ENCODE measurements at places on chromosomes 11 and 22.

DNA sequence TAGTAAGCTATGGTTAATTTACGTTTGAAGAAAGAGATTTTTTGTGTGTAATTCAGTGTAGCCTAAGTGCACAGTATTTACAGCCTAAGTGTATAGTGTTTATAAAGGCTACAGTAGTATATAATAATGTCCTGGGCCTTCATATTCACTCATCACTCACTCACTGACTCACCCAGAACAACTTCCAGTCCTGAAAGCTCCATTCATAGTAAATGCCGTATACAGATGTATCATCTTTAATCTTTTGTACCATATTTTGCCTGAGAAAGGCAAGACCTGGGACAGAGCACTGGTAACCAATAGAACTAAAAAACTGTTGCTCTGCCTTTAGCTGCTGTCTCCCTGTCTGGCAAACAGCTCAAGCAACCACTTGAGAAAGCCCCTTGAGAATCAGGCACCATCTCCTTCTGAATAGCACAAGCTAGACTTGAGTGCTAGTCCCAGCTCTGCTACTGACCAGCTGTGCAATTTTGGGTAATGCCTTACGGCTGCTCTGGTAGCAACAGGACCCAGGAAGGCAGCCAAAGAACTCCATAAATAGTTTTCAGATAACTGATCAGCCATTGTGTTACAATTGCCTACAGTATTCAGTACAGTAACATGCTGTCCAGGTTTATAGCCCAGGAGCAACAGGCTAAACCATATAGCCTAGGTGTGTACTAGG lies 131.3 kb downstream of the KCNC1 start:
- DNase-seq: no peak

- no peak for DNase-seq
These were observed 378.7 kb downstream of the NTM start for GRCh38 chr11:131749101-131749500.

- no peak for DNase-seq
These were observed 12.7 kb downstream of the MYO18B start for GRCh38 chr22:25754527-25755202.

GRCh38 chr11:6911948-6912347 lies 8.9 kb upstream of the OR2D3 start:
- no peak for DNase-seq

GRCh38 chr11:124817036-124817435 lies 16.8 kb upstream of the MSANTD2 start:
- DNase-seq: no peak

DNA sequence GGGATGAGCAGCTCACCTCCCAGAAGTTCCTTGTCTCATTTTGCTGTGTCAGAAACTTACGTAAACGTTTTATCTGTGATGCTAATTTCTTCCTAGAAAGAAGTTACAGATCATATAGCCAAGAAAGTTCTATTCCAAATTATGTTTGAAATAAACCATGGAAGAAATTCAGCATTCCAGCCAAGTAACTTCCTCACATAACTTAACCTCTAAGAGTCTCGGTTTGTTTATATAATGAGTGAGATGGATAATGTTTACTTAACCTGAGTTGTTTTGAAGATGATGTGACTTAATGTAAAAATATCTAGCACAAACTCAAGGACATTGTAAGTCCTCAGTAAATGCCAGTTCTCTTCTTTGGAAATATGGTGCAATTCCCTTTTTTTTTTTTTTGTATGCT lies 8.9 kb upstream of the MUC15 start:
- no peak for DNase-seq

GRCh38 chr22:37563153-37564081 lies 3.1 kb downstream of the CDC42EP1 start:
- DNase-seq: no peak

GRCh38 chr11:27882066-27882697 lies 181.9 kb upstream of the BDNF start:
- DNase-seq: no peak

DNA sequence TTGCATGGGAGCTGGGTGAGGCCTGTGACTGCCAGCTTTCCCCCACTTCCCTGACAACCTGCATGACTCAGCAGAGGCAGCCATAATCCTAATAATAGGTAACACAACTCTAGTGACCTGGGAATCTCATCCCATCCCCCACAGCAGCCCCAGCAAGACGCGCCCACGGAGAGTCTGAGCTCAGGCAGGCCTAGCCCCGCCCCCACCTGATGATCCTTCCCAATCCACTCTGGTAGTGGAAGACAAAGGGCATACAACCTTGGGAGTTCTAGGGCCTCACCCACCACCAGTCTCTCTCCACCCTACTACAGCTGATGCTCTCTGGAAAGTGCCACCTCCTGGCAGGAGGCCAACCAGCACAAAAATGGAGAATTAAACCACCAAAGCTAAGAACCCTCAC lies 60.3 kb downstream of the CWF19L2 start:
- DNase-seq: no peak

GRCh38 chr11:66739983-66740382 lies 11.0 kb upstream of the SPTBN2 start:
- DNase-seq: no peak

DNA sequence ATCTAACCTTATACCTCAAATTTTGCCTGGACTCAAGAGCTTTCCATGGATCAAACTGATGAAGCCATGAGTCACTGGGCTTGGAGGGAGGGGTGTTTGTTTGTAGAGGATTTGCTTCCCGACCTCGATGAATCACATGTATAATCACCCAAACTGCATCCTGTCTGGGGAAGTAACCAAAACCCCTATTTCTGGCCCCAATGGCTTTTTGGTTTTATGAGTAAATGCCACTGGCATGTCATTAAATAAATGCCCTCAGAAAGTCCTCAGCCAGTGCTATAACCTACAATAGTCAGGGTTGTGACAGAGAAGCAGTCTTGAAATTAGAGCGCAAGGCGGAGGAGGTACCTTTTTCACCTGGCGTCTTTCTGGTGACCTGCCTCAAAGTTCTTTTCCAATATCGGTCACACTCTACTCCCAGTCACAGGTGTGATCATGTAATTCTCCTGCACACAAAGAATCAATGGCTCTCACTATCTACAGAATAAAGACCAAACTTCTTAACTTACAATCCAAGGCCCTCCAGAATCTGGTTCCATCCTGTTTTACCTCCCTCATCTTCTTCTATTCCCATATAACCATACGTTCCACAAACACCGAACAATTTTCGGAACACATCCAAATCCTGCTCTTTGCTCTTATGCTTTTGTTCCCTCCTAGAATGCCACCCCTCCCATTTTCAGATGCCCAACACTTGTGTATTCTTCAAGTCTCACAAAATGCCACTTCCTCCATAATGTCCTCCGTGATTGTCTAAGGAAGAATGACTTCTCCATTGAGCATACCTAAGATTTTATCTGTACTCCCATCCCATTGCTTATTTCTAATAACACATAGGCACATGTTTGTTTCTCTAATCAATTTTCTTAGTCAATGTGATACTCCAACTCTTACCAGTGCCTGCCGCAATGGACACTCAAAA lies 81.3 kb upstream of the BLID start:
- DNase-seq: no peak

DNA sequence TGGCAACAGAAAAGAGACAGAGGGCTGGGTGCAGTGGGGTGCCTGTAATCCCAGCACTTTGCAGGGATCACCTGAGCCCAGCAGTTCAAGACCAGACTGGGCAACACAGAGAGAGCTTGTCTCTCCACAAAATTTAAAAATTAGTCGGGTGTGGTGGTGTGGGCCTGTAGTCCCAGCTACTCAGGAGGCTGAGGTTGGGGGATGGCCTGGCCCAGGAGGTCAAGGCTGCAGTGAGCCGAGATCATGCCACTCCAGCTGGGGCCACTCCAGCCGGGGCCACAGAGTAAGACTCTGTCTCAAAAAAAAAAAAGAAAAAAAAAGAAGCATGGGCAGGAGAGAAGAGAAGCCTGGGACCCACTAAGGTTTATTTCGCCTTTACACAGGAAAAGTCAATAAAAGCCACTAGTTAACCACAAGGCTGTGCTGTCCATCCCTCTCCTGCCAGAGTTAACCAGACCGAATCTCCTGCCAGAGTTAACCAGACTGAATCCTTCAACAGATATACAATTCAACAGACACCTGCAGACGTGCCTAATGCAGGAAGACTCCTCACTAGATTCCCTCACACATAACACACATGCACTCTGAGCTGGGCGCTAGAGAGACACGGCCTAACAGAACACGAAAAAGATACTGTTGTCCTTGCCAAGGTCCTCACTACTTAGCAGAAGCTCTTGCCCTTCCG lies 29.8 kb downstream of the MICAL3 start:
- DNase-seq: no peak

DNA sequence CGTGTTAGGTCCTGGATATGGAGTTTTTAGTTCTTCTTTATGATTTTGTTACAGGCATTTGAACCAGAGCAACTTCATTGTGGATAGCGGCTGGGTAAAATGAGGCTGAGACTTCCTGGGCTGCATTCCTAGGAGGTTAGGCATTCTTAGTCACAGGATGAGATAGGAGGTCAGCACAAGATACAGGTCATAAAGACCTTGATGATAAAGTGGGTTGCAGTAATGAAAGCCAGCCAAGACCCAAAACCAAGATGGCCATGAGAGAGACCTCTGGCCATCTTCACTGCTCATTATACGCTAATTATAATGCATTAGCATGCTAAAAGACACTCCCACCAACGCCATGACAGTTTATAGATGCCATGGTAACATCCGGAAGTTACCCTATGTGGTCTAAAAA lies 23.4 kb upstream of the CLMP start:
- DNase-seq: no peak

DNA sequence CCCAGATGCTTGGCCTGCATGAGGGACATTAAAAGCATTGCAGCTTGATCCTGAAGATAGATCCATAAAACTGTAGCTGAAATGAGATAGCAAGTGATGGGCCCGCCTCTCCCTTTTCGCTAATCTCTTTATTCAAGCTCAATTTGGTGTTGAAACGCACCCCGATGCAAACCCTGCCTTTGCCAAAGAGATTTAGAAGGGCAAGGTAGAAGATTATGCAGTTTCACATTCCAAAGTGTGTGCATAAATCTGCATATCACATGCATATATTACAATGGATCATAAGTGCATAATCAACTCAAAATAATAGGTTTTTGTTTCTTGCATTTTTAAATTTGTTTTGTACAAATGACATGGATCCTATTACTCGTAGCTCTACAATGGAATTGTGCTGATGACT lies 80.1 kb upstream of the SHANK2 start:
- DNase-seq: no peak

Data from CD4-positive, alpha-beta T cell treated with Interleukin-17A for 1 hour (primary cell).